ENCODE measurements at places on chromosomes 6 and 20. TPM values are rescaled to one million over a fixed set of nuclear protein-coding genes. Genes with fewer than 3 reads are reported as not detected.

DNA sequence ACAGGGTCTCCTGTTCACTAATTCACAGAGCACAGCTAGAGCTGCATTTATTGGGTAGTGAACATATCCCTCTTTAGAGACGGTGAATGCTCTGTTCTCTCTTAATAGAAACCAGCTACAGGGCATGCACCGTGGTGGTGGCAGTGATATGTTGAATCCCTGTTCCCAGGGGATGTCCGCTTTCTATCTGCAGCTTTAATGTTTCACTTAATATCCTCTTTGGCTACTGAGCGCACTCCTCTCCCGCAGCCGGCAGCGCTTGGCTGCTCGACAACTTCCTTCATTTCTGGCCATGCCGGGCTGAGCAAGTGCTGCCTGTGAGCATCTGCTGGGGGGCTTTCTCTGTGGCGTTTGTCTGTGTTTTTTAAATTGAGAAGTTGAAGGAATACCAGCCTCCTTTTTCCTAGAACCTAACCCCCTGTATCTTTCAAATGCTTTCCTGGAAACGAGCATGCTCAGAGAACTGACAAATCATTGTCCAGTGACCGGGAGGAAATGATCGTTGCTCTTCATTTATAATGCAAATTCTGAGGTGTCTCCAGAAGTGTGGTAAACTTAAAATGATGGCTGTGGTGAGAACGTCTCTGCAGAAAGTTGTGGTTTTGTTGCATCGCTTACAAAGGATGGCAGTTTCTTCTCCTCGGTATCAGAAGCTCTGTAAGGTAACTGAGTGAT is 297.9 kb downstream of the UTRN start:
- peak; percentile 83 for DNase-seq

- no peak for DNase-seq
Observed at GRCh38 chr20:1283522-1284510, 17.7 kb downstream of the SNPH start.

DNA sequence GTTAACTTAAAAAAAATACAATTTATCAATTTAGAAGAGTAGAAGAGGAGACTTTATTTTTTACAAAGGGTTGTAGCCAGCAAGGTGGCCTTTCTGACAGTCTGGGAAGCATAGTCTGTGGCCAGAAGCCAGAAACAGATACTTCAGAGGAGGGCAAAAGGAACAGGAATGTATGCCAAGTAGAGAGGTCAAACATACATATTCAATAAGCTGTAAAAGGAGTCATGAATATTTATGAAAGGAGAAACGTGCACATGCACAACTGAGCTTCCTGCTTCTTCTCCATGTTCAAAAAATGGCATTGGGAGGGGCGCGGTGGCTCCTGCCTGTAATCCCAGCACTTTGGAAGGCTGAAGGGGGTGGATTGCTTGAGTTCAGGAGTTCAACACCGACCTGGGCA is 43.9 kb upstream of the FAM184A start:
- DNase-seq: no peak

DNA sequence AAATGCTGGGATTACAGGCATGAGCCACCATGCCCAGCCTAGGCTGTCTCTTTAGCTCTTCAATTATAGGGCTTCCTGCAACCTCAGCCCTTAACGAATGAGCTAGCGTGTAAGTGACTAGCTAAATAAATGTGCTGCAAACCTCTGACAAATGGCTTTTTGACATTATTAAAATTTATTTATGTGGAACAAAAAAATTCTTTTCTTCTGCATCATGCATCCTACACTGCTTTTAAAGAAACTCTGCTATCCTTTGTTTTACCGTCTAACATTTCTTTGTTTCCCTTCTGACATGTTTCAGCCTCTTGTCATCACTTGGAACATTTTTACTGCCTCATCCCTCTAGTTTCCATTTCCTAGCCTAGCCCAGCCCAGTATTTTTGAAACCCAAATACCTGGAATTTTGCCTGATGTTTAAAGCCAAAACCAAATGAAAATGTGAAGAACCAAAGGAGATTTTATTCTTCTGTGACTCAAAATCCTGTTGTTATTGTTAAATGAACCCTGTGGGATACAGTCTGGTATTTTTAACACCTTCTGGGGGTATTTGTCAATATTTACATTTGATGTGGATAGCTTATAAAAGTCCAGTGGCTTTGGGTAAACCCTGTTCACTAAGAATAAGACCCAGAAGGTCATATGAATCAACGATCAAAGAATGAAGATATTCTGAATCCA is 9.5 kb downstream of the NT5E start:
- DNase-seq: no peak

PRKN gene
- not detected for total RNA-seq

DNA sequence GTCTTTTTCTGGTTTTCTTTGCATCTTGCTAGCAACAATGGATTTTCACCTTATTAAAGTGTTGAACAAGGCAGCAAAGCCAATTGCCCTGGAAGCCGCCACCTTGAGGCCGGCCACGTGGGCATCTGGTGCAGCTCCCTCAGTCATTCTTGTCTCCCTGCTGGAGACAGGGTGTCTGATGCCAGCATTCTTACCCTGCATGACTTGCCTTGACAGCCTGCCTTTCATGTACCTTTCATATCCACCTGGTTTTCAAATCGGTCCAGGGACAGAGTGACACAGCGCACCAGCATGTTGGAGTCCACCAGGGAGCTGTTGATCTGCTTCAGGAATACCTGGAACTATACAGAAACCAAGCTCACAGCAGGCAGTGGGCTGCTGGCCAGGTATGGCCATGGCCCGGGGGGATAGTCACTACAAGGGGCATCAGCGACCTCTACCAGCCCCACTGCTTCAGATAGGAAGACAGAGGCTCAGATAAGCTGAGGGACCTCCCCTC is 49.8 kb downstream of the MYH7B start:
- DNase-seq: no peak

DNA sequence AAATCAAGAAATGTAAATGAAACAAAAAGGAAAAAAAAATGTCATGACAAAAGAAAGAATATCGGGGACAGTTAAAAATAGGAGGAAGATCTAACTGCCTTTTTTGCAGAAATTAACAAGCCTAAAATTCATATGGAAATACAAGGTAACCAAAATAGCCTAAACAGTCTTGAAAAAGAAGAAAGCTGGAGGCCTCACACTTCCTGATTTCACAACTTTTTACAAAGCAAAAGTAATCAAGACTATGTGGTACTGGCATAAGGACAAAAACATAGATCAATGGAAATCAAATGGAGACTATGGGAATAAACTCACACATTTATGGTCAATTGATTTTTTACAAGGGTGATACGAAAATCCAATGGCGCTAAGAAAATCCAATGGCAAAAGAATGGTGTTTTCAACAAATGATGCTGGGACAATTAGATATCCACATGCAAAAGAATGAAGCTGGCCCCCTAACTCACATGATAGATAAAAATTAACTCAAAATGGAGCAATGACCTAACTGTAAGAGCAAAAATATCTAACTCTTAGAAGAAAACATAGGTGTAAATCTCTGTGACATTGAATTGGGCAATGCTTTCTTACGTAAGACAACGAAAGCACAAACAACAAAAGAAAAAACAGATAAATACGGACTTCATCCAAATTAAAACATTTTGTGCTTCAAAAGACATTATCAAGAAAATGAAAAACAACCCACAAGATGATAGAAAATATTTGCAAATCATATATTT is 24.5 kb downstream of the MAP3K5 start:
- DNase-seq: no peak

All from GM12878 (cell line).